ENCODE measurements at places on chromosomes 7 and 10.

DNA sequence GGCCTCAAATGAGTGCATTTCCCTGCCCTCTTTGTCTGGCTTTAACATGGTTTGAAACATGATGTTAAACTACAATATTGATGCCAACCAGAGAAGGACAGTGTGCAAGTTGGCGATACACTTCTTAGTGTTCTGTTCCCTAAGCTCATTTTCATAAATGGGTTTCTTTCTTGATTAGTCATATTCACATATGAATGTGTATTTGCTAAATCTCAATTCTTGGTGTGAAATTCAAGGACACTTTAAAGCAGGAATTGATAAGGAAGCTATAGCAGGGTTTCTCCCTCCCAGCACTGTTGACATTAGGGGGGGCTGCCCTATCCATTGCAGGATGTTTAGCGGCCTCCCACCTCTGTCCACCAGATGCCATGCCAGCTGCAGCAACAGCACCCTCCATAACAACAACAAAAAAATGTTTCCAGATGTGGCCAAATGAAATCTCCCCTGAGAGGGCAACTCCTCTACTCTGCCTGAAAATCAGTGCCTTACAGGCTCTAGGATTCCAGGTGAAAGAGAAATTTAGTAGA lies 13.1 kb downstream of the CCNY start:
- DNase-seq: no peak

DNA sequence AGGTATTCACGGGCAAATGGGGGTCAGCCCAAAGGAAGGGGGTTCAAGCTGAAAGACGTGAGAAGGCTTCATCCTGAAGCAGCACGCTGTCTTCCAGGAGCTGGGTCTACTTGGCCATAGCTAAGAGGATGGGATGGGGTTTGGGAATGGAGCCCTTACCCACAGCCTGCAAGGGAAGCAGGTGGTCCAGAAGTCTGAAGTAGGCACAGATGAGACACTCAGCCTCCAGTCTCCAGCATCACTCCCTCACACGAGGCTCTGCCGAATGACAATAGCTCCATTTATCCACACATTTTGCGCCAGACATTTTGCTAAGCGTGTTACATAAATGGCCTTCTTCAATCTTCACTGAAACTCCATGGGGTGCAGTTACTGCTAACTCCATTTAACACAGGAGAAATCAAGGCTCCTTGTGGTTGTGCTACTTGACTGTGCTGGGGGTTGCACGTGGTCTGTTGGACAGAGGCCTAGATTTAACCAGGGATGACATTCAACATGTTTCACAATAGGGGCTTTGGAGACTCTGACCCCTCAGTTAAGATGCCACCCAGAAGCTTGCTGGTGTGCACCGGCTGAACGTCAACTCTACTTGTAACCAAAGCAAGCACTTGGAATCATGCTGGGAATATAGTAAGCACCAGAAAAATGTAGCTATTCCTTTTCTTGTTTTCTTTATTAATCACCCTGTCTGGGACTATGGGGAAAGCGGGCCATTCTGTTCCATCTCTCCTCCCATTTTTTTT lies 85.3 kb downstream of the FAM241B start:
- DNase-seq: no peak

DNA sequence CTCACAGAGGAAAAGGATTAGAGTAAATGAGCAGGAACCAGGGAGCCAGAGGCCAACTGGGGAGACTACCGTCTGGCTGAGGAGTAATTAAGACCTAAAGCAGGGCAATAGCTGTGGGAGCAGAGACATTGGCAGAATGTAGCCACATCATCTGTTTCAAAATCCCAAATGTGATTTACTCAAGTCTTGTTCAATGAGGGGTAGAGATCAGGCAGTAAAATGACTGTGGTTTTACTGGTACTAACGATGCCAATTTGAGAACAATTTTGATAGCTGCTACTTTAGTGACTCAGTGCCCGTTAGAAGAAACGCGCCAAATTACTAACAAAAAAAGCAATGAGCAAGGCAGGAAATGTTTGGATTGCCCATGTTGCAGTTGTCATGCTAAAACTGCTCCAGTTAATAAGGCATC lies 12.7 kb upstream of the MIOS start:
- DNase-seq: no peak

DNA sequence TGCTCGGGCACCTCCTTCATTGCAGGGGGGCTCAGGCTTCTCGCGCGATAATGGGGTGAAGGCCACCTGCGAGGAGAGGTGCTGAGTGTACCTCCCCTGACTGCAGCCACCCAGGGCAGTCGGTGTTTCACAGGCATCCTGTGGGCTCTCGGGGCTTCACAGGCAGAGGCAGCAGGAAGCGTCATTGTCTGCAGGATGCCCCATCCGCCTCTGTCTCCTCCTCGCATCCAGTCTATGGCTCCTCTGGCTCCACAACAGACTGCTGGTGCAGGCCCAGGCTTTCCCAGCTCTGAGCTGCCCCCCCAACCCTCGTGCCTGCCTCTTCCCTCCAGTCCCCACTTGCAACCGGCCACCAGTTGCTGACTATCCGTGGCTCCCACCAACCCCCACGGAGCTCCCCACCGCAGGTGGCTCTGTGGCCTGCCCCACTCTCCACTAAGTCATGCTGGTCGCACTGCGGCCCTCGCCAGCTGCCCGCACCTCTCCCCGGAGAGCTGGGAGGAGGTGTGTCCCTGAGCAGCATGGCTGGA lies 36.5 kb downstream of the CAMK2B start:
- DNase-seq: no peak

GRCh38 chr10:86155054-86155921 lies 211.3 kb downstream of the GRID1 start:
- no peak for DNase-seq

DNA sequence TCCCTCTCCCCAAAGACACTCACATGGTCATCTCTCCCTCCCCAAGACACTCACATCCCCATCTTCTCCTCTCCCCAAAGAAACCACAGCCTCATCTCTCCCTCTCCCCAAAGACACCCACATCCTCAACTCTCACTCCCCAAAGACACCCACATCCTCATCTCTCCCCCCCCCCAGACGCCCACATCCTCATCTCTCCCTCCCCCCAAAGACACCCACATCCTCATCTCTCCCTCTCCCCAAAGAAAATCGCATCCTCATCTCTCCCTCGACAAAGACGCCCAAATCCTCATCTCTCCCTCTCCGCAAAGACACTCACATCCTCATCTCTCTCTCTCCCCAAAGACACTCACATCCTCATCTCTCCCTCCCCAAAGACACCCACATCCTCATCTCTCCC lies 31.5 kb downstream of the INSIG1 start:
- DNase-seq: no peak

GRCh38 chr10:3136763-3137611 lies 35.6 kb downstream of the PITRM1 start:
- peak; percentile 47 for DNase-seq

GRCh38 chr7:101218236-101219125 lies 516 bp downstream of the ZNHIT1 start:
- no peak for DNase-seq

All from colonic mucosa (tissue), 4 donors.